Thymus (tissue), 14 donors: ENCODE measurements at places on chromosomes 3 and 15. TPM values are rescaled to one million over a fixed set of nuclear protein-coding genes. Genes with fewer than 3 reads are reported as not detected.

The PLA2G4E gene
- 0.05 TPM for total RNA-seq

The C3orf70 gene
- 0.76 TPM for total RNA-seq

The ISL2 gene
- 0.09 TPM for total RNA-seq

The PLCB2 gene
- total RNA-seq, result 26.5 TPM

The IL5RA gene
- 0.85 TPM for total RNA-seq

The ACKR4 gene
- total RNA-seq, result 0.94 TPM

The PROS1 gene
- 2.7 TPM for total RNA-seq

The XYLB gene
- total RNA-seq, result 2.2 TPM

The CCDC13 gene
- 0.94 TPM for total RNA-seq

The EFCC1 gene
- total RNA-seq, result 1.0 TPM

- no peak for DNase-seq
Observed at GRCh38 chr15:57158589-57158988, 217.7 kb upstream of the CGNL1 start.

- no peak for DNase-seq
Observed at GRCh38 chr15:29890336-29891095, 68.2 kb upstream of the TJP1 start.

GRCh38 chr15:57118013-57118799 is 199.8 kb downstream of the TCF12 start:
- no peak for DNase-seq

GRCh38 chr15:92677999-92678398 is 22.4 kb upstream of the FAM174B start:
- no peak for DNase-seq

DNA sequence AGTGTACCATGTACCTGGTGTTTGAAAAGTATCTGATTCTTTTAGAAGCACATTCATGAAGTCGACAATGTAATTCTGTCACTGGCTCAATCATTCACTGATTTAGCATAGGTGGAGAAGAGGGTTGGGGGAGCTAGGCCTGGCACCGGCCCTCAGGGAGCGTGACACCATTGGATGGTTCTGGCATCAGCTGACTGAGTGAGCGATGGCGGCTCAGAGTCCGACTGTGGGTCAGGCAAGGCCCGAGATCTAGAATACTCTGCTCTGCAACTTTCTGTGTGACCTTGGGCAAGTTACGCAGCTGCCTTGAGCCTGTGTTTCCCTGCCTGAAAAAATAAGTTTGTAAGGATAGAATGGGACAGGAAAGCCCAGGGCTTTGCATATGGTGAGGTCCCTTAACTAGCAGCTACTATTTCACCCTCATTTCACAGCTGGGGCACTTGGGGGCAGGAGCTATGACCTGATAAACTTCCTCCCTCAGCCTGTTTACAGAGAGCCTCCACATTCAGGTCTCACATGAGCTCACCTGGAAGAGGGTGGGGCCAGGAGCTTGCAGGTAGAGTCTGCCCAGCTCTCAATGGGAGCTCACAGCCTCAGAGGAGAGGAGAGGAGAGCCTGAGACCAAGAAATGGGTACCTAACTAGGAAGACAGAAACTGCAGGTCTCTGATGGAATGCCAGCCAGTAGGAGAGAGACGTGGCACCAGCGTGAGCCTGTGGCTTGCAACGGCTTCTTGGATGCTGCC is 153.7 kb upstream of the TLE3 start:
- no peak for DNase-seq

DNA sequence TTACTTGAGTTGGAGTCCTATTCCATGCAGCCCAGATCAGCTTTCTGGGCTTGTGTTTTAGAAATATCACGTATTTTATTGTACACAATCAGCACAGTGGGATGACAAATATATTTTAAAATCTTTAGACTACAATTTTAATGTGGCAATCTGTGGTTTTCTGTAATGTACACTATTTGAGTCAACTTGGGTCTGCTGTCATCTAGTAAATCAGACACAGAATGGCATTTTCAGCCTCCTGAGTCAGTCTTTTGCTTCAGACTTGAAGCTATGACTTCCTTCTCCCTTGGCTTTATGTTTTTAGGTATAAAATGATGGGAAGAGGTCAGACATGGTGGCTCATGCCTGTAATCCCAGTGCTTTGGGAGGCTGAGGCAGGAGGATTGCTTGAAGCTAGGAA is 232.1 kb downstream of the NECTIN3 start:
- DNase-seq, result no peak

DNA sequence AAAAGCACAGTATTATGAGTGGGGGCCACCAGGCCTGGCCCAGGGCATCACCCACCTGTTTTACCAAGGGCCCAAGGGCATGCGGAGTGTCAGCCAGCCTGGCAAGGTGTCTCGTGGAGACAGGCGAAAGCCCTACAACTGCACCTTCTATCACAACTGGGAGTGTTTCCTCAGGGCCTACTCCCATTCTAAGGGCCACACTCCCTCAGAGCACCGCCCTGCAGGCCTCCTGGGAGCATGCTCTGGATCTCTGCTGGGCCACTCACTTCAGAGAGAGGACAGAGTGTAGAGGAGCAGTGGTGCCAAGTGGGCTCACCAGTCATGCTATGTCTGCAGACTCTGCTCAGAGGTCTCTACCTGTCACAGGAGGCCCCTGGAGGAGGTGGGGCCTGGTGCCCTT is 21.2 kb upstream of the CLK3 start:
- no peak for DNase-seq

- no peak for DNase-seq
Observed at GRCh38 chr3:127108796-127109195, 84.1 kb upstream of the PRR23E start.

- no peak for DNase-seq
Observed at GRCh38 chr3:171967137-171967783, 72.1 kb upstream of the FNDC3B start.

DNA sequence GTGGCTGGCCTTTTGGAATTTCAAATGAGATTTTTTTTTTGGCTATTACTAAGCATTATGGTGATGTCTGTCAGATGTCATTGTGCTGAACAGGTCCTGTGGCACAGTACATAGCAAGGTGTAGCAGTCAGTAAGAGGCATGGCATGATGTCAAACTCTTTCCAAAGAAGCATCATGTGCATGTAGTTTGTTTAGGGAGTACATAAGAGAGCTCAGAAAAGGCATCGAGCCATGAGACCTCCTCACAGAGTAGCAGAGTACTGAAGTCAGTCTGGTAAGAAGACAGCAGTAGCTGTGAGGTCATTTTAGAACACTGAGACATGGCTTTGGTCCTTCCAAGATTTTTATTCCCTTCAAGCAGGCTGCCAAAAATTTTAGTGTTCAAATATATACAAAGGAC is 134.9 kb upstream of the SPRED1 start:
- no peak for DNase-seq

GRCh38 chr15:94352636-94353487 is 121.5 kb downstream of the MCTP2 start:
- no peak for DNase-seq

GRCh38 chr3:112688085-112688769 is 47.3 kb upstream of the CCDC80 start:
- no peak for DNase-seq

GRCh38 chr3:125189378-125190165 is 23.0 kb downstream of the SLC12A8 start:
- DNase-seq, result no peak

GRCh38 chr3:3392946-3393345 is 213.5 kb upstream of the CRBN start:
- no peak for DNase-seq

DNA sequence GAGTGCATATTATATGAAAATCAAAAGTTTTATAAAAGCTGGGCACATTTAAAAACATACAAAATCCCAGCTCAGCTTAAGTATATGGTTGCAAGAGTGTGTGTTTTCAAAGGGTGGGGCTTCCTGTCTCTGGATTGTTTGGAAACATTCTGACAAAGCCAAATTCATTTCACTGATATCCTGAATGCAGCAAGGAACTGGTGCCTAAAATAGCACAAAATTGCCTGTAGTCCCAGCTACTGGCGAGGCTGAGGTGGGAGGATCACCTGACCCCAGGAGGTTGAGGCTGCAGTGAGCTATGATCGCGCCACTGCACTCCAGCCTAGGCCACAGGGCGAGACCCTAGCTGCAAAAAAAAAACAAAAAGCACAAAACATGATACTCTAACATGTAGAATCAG is 13.0 kb upstream of the TJP1 start:
- DNase-seq, result no peak

- no peak for DNase-seq
Observed at GRCh38 chr3:32310336-32310735, 71.9 kb downstream of the CMTM8 start.

DNA sequence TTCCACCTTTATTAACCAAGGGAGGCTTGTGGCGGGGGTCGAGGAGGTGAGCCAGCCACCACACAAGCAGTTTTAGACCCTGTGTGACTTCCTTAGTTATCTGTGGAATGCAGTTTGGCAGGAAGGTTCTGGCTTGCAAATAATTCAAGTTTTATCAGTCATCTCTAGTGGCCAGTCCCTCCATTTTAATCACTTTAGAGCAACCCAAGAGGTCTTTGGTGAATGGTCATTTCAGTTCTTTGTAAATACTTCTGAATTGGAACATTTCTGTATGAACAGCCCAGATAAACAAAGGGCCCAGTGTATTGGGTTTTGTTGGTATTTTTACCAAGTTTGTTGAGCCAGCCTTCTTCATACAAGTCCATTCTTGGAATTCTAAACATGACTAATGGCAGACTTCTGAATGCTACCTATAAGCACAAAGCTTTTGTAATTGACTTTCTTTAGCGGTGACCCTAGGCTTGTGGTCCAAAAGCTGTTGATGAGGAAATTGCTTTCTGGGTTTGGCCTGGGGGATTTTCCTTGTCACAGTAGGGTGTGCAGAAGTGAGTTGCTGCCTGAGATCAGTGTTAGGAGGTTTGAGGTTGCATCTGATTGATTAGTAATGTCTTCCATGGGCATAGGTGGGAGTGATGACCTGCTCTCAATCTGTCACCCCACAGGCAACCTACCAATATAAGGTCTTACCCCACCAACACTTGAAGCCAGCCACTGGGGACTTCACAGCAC is 193.3 kb upstream of the TOPAZ1 start:
- no peak for DNase-seq

DNA sequence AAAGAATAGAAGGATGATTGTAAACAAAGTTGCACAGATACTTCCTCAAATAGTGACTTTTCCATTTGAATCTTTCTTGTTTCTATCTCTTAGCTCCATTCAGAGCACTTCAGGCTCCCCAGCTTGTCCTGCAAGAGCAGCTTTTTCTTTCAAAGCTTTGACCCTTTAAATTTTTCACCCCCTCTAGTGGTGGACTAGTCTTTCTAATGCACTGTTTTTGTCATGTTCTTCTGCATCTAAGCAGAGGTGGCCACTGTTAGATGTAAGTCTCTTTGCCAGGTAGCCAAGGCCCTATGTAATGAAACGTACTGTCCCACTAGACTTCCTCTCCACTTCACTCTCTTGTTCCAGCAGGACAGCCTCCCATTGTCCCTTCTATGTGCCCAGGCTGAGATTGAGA is 74.0 kb upstream of the MANF start:
- peak; percentile 9 for DNase-seq

DNA sequence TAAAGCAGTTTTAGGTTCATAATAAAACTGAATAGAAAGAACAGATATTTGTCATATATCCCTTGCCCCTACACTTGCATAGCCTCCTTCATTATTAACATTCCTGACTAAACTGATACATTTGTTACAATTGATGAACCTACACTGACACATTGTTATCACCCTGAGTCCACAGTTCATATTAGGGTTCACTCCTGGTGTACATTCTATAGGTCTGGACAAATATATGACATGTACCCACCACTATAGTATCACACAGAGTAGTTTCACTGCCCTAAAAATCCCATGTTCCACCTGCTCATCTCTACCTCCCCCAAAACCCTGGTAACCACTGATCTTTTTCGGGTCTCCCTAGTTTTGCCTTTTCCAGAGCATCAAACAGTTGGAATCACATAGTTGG is 13.8 kb downstream of the DCBLD2 start:
- no peak for DNase-seq

DNA sequence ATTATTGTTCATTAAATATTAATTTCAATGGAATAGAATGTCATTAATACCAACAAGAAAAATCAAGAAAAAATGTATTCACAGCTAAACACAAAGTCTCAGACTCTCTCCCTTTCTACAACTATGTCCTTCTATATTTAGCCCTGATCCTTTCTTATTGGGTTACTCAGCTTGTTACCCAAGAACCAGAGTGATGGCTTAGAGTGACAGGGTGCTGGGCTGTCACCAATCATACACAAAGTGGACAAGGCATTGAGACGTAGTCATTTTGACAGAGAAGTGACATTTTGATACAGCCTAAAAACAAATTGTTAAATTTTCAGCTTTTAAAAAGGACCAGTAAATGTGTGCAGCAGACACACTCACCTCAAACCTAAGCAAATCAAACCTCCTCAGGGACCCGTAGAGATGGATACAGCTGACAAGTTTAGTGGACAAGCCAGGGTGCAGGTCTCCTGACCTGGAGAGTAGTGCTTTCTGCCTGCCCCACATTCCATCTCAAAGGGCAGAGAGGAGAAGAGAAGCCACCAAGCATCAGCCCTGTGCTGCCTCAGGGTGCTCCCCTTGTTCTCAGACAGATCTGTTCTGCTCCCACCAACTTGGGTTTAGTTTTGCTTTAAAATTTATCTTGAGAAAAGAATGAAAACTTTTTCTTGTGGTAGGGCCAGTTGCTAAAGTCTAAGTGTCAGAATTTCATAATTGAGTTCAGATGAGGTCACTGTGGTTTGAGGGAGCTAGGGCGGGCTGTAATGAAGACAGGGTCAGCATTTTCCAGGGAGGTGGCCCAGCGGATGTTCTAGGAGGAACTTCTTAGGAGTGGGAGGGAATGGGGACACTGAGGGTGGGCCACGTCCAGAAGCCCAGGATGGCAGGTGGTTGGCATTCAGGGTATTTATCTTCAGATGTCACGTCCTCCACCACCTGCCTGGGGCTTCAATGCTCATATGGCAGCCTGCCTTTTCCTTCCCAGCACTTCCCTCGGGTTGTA is 136.5 kb upstream of the TBL1XR1 start:
- DNase-seq, result no peak

GRCh38 chr15:60758961-60759729 is 280.2 kb upstream of the ICE2 start:
- DNase-seq, result no peak

DNA sequence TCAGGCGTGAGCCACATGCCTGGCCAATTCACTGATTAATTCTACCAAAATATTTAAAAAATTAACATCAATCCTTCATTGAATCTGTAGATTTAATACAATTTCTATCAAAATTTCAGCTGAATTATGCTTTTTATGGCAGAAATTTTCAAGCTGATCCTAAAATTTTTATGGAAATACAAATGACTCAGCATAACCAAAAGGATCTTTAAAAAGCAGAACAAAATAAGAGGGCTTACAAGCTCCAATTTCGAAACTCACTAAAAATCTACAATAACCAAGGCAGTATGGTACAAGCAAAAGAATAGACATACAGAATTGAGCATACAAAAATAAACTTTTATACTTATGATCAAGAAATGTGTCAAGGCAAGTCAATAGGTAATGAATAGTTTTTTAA is 180.4 kb upstream of the CTNNB1 start:
- no peak for DNase-seq

DNA sequence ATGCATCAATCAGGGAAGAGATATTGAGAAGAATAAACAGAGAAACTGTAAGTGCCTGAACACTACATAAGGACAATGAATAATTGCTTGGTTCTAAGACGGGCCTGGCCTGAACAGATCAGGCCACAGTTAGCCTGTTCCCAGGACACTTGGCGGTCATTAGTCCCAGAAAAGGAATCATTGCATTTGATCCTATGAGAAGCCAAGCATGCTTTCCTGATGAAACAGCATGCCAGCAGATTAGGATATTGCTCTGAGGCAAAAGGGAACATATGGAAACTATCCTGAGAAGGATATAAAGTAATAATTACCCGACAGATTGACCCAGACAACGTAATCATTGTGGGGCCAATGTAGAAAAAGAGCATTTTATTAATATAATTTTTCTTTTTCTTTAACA is 51.9 kb downstream of the STRIT1 start:
- no peak for DNase-seq
